ENCODE measurements at places on chromosomes 2 and 18.

- DNase-seq: no peak
Observed at GRCh38 chr18:41043876-41044275, 911.2 kb upstream of the PIK3C3 start.

DNA sequence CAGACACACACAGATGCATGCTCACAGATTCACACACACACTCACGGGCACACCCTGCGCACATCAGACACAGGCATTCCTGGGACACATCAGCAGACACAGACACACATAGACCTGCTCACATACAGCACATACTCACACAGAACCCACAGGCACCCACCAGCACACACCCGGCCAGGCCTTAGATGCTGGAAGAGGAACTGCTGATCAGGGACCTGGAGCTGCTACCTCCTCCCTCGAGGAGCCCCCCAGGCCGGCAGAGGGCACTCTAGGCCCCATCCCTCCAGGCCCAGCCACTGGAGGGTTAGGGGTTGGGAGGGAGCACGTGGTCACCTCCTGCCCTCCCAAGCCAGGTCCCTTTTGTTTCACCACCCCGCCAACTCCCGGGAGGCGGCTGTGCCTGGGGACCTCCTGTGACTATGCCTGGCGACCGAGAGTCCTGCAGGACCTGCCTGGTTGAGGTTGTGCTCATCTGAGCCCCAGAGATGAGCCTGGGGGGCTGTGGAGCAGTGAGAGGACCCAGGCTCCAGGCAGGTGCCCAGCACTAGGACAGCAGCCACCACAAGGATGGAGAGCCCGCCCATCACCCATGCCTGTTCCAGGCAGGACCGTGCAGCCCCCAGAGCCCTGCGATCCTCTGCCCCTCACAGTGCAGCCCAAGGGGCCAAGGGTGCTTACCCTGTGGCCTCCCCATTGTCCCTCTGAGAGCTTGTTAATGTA, 21.0 kb upstream of the PTMA start:
- DNase-seq: peak; percentile 92

DNA sequence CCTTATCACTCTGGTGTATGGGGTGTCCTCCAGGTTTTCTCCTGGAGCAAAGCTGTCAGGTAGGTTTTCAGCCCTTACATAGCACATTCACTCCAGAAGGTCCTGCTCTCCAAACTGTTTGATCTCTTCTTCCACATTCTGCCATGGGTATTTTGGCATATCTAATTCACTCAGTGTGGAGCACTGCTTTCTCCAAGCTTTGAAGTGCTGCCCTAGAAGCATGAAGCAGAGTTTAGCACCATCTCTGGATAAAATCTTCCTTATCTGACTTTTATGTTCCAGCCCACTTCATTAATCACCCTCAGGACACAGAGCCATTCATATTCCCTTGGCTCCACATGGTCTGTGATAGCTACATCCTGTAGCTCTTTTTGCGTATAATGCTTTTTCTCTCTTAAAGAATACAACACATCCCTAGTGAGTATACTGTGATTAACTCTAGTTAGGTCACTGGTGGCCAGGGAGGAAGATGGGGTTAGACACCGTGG, 56.7 kb upstream of the ARHGAP28 start:
- no peak for DNase-seq

DNA sequence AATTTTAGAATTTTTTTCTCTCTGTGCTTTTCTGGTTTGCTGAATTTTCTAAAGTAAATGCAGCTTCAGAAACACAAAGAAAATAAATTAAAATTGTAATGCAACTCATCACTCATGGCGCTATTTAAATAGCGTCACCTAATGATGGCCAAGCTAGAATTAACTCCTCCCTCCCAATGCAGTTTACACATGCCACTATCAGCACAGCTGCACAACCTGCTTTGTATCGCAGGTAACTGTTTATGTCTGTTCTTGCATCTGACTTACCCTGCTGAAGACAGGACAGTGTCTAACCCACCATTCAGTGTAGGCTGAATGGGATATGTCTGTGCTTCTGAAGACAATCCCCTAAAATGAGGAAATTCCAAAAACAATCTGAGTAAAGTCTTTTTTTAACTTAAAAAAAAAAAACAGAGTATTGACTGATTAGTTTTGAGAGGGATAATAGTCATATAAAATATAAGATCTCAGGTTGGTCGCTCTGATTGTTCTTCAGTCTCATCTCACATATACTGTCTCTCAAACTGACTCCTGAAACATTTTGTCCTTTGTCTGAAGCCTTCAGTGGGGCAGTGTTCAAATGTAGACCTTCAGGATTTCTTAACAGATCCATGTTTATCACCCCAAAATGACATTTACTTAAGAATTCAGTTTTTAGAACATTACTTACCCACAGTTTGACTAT, 271.4 kb downstream of the ZEB2 start:
- no peak for DNase-seq

- DNase-seq: no peak
Observed at GRCh38 chr2:22153931-22154613, 1030.3 kb downstream of the TDRD15 start.

- no peak for DNase-seq
Observed at GRCh38 chr2:110713513-110714362, 18.6 kb upstream of the ACOXL start.

DNA sequence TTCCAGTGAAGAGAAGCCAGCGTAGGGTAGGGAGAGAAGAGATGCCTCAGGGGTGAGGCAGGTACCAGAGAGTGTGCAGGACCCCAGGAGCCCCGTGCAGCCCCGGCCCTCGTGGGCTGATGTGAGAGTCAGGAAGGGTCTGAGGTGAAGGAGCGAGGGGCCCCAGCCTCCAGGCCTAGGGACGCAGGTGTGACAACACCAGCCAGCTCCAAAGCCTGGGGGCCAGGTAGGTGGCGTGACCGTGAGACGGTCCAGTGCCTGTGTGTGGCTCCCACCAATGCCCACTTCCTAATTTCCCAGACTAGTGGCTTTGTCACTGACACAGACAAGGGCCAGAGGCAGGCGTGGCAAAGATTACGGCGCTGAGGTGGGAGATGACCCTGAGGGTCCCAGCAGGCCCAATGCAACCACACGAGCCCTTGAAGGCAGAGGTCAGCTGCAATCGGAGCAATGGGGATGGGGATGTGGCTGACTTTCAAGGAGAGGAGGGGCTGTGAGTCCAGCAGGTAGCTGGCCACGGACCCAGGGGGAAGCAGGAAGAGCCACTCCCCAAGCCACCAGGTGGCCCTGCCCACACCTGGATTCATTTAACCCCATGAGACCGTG, 86.0 kb upstream of the SNTG2 start:
- DNase-seq: no peak

- DNase-seq: no peak
Observed at GRCh38 chr2:205762881-205763280, 80.6 kb downstream of the NRP2 start.

DNA sequence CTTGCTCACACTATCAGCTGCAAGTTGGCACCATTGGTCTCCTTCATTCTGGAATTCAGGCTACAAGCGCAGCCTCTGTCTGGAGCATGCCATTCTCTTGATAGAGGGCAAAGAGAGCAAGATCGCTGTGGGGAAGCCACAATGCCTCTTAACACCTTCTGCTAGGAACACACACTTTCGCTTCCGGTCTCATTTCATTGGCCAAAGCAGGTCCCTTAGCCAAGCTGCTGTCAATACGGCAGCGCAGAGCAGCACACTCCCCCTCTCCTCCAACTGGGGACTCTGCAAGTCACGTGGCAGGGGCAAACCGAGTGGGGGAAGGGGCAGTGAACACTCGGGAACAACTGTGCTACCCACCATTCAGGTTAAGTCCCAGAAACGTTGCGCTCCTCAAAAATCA, 98.1 kb downstream of the MMADHC start:
- DNase-seq: peak; percentile 21

DNA sequence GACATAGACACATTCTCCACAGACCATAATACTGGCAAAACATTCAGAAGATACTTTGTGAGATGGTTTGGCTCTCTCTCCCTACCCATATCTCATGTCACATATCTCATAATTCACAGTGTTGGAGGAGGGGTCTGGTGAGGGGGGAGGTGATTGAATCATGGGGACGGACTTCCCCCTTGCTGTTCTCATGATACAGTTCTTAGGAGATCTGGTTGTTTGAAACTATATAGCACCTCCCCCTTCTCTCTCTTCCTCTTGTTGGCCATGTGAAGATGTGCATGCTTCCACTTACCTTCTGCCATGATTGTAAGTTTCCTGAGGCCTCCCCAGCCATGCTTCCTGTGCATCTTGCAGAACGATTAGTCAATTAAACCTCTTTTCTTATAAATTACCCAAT, 61.1 kb downstream of the HK2 start:
- DNase-seq: no peak

DNA sequence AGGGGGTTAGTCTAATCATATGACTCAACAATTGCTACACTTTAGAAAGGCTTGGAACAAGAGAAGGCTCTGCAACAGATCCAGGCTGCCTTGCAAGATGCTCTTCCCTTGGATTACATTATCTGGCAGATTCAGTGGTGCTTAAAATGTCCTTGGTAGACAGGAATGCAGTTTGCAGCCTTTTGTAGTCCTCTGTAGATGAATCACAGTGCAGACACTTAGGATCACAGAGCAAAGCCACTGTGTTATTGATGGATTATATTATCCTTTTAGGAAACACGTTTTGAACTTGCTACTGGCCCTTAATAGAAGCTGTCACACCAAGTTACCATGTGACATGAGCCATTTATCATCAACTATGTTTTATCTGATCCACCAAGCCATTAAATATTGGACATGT, 152.2 kb downstream of the CBLN2 start:
- DNase-seq: no peak

DNA sequence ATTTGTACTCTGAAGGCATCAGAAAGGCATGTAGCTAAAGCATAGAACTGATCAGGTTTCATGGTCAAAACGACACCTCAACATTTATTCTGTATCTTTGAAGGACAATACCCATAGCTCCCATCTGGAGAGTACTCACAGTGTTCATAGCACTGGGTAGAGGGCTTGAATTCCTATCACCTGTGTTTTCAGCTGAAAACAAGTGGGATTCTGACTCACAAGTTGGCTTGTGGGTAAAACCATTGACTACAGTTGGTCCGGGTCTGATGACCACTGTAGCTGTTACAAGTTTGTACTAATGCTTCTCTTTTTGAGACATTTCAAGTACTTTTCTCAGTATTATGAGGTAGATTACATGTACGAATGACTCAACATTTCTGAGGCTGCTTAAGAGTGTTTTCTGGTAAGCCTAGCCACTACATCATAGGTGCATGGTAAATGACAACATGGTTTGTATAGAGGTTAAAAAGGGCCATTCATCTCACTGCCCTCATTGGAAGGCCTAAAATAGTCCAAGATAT, 68.6 kb upstream of the PELI1 start:
- no peak for DNase-seq

DNA sequence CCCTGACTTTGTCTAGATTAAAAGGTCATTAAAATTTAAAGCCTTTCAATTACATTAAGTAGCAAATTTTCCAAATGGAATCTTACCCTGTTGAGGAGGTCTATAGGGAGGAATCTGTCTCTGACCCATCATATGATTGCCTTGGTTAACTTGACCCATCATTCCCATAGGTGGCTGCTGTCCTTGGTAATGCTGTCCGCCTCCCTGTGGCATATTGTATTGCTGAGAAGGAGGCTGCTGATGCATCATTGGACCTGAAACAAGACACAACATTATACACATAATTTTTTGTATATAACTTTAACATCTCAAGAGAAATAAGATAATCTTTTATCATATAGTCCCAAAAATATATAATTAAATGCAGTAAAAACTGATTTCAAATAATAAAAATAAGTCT, 51.2 kb downstream of the SS18 start:
- DNase-seq: no peak

GRCh38 chr2:85704800-85705679, 10.9 kb downstream of the GNLY start:
- no peak for DNase-seq

DNA sequence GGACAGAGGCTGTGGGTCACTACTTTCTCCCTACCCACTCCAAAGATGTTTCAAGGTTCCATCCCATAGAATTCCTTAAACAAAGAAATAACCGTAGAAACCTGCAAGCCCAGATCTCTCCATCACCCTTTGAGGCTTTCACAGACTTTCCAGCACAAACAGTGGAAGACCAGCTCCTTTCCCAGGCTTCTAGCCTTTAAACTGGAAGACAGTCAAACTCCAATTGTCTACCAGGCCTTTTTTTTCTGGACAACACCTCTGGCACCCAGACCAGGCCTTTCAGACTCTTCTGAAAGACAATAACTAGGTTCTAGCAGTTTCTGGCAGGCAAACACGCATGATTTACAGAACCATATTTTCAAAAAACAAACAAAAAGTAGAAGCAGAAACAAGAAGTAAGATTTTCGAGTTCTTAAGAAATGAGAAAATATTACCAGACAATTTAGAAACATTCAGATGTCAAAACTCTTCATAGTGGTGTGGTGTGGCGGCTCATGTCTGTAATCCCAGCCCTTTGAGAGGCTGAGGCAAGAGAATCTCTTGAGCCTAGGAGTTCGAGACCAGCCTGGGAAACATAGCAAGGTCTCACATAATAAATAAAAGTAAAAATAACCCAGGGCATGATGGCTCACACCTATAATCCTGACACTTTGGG, 106.8 kb upstream of the MSH2 start:
- no peak for DNase-seq

DNA sequence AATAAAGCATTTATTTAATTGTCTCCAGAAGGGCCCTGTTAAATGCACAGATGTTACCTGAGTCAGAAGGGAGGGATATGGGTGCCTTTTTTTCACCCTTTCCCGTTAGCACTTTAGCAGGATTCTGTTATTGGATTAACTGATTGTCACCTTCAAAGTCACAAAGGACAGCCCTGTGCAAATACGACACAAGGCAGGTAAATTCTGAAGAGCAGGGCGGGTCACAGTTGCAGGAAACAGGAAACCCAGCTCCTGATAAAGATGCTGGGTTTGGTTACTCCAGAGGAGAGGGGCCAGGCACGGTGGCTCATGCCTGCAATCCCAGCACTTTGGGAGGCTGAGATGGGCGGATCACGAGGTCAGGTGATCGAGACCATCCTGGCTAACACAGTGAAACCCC, 11.4 kb upstream of the PKDCC start:
- DNase-seq: no peak

GRCh38 chr2:208501206-208501605, 94.6 kb downstream of the PTH2R start:
- no peak for DNase-seq

- DNase-seq: no peak
Observed at GRCh38 chr2:148342086-148342485, 302.5 kb upstream of the EPC2 start.

- DNase-seq: no peak
Observed at GRCh38 chr2:28036307-28036706, 145.8 kb downstream of the BABAM2 start.

GRCh38 chr2:234399451-234400246, 97.2 kb downstream of the ARL4C start:
- no peak for DNase-seq

- DNase-seq: no peak
Observed at GRCh38 chr2:100673691-100674485, 111.1 kb downstream of the PDCL3 start.

Measured in head of caudate nucleus (tissue), 42 donors.